Hematopoietic multipotent progenitor cell (in vitro differentiated cells): ENCODE measurements at places on chromosomes 6 and 20. TPM values are rescaled to one million over a fixed set of nuclear protein-coding genes. Genes with fewer than 3 reads are reported as not detected.

Gene CALHM6
- total RNA-seq, result 77.8 TPM

Gene TRIM15
- total RNA-seq, result not detected

Gene CDS2
- 40.7 TPM for total RNA-seq

Gene NKX2-4
- not detected for total RNA-seq

Gene COL11A2
- total RNA-seq, result 0.27 TPM
